Stimulated activated CD4-positive, alpha-beta T cell treated with anti-CD3 and anti-CD28 coated beads, Interleukin-15, amount 100 ng/mL, for 48 hours (primary cell): ENCODE measurements at places on chromosomes 2 and 18.
A peak's percentile ranks its signal among the peaks of the same experiment; 100 is the strongest.

GRCh38 chr2:226655871-226656270 lies 143.7 kb downstream of the IRS1 start:
- DNase-seq = no peak

DNA sequence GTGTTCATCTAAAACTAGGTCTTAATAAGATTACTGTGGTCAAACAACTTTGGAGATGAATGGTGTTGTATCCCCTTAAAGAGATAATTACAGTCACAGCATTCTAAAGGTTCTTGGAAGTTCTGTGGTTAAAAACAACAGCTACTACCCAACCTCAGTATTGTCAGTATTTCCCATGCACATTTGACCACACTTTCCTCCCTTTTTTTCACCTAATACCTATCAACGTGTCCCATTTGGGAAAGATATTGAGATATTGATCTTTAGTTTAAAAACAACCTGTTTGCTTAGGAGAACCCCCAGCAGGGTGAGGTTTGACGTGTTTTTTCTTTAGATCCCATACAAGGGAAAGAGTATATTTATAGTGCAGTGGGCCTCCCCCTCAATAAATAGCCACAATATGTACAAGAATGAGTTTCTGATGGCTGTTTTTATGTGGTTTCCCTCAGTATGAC lies 65.6 kb downstream of the WDR7 start:
- DNase-seq = no peak

DNA sequence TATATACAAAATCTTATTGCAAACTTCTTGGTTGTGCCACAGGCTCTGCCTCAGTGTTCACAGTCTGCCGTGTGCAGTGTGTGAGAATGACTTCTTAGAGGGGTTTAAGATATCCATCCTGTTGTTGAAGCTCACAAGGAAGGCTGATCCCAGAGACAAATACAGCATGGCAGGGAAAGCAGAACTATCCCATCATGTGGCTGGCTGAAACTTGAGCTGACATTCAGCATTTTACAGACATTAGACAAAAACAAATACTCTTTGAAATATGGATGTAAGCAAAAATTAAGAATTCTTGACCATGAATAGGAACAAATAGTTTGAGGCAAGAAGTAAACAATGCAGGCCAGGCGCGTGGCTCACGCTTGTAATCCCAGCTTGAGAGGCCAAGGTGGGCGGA lies 12.9 kb upstream of the PUM2 start:
- DNase-seq = no peak

- no peak for DNase-seq
Measured at GRCh38 chr2:106685180-106685897, 198.2 kb downstream of the CD8B2 start.

DNA sequence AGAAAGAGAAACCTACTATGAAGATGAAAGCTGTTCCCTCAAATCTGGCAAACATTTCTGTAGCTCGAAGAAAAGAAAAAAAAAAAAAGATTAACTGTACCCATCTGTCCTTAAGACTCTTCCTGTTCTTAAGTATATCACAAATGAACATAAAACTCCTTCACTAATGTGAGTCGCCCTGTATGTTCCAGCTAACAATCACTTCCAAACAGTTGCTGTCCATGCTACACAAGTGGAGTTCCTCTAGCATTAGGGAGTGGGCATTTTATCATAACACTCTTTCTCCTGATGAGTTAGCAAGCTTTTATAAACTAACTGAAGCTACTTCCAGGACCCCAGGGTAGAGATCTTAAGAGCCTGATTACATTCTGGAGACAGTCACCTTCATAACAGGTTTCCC lies 5.8 kb downstream of the CUL3 start:
- DNase-seq = no peak

DNA sequence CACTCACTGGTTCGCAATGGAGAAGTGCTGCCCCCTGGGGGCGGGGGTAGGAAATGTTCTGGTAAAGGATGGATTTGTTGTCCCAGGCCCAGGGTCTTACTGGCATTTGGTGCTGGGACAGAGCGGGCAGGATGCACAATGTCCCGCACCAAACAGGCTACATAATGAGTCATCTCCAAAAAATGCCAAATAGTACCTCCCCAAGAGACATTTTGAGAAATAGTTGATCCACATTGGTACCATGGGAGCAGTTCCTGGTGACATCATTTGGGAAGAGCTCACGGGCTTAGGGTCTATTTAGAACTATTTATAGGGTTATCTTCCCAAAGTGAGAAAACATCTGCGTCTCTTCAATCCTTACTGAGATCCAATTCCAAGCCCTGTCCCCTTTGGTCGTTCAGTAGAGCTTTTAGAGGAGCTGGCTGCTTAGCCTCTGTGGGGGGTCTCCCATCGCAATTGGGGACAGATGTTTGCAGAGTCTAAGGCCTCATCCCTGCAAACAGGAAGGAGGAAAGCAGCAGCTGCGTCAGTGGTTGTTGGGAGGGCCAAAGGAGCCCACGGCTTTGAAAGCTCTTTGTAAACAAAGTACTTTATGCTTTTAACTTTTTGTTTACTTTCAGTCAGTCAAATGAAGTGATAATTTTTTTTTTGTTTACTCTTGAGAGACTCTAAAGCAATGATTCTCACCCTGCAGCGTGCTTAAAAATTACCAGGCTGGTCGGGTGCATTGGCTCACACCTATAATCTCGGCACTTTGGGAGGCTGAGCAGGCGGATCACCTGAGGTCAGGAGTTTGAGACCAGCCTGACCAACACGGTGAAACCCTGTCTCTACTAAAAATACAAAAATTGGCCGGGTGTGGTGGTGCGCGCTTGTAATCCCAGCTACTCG lies 49.3 kb downstream of the GREB1 start:
- peak; percentile 47 for DNase-seq

DNA sequence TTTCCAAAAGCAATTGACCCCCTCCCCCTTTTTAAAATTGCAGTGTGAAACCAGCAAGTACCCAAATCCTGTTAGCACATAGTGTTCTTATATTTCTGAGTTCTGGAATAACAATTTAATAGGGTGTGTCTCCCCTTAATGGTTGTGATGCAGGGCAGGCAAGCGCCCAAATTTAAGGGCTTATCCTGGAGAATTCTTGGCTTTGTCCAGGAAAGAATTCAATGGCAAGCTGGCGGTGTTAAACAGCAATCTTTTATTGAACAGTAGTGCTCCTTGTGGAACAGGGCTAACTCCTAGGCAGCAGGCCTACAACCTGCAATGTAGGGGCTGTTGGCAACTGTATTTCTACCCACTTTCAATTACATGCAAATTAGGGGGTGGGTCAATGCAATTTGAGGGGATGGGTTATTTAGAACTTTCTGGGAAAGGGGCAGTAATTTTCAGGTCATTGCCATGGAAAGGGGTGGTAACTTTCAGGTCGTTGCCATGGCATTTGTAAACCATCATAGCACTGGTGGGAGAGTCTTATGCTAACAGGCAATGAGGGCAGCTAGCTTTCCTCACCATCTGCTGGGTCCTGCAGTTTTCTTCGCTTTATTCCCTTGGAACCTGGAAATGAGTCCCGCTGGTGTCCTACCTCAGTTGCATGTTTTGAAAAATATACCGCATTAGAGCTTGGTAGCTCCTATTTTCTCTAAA lies 149.0 kb upstream of the KCTD1 start:
- DNase-seq = no peak

- DNase-seq = no peak
Measured at GRCh38 chr2:40332191-40332826, 119.6 kb downstream of the SLC8A1 start.

DNA sequence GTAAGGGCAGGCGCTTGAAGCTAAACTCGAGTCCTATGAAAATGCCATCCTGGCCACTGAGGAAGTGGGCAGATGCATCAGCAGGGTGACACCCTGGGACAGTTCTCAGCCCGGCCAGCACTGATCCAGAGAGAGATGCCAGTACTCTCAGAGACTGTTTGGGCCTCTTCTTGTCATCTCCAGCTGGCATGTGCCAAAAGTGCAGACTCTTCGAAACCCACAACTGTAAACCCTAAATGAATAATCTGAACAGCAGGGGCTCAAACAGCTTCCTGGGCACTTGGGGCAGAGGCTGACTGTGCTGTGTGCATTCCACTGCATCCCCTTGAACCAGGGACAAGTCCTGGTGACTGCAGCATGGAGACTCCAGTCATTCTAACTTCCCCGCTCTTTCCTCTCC lies 204.2 kb upstream of the SMAD2 start:
- no peak for DNase-seq

- no peak for DNase-seq
Measured at GRCh38 chr2:25354116-25354515, 12.4 kb upstream of the DNMT3A start.

GRCh38 chr2:69243652-69244051 lies 143.4 kb downstream of the GFPT1 start:
- DNase-seq = no peak

- no peak for DNase-seq
Measured at GRCh38 chr2:151350579-151351195, 6.7 kb upstream of the TNFAIP6 start.

GRCh38 chr2:11679486-11680181 lies 9.6 kb upstream of the NTSR2 start:
- DNase-seq = no peak

GRCh38 chr2:145764631-145765030 lies 1244.7 kb upstream of the ZEB2 start:
- DNase-seq = no peak

DNA sequence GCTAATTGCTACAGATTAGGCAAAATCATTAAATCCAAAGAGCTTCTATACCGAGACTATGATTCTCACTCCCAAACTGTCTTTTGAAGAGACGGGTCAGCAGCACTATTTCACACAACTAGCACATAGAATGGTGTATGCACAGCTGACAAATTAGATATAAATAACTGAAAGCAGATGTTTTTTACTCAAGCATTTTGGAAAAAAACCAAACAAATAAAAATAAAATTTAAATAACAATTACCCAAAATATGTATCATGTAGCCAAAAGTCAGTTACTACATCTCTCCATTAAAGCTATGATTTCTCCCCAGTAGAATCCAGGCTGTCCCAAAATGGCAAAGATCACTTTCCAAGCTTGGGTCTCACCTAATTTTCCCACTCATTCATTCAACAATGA lies 107.9 kb downstream of the TMEM163 start:
- no peak for DNase-seq

DNA sequence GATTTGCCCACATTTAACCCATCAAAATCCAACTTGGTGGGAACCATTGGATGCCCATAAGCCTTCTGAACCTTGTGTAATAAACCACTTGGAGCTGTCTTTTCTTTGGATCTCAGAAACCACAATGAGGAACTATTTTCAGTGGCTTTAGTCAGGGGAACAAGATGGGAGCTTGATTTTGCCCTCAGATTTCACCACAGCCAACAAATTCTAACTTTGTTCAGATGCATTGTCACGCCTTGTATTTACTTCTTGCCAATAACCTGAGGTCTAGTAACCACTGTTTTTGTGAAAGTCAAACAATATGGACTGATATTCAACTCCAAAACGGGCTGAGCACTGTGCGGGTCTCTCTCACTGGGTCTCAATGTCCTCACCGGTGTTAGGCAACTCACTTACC lies 508.2 kb downstream of the TNS1 start:
- DNase-seq = no peak

GRCh38 chr2:42424033-42424432 lies 63.0 kb upstream of the COX7A2L start:
- DNase-seq = no peak

GRCh38 chr2:85669549-85669948 lies 1.6 kb upstream of the SFTPB start:
- no peak for DNase-seq

- DNase-seq = no peak
Measured at GRCh38 chr2:43230951-43231827, 4.8 kb upstream of the ZFP36L2 start.

DNA sequence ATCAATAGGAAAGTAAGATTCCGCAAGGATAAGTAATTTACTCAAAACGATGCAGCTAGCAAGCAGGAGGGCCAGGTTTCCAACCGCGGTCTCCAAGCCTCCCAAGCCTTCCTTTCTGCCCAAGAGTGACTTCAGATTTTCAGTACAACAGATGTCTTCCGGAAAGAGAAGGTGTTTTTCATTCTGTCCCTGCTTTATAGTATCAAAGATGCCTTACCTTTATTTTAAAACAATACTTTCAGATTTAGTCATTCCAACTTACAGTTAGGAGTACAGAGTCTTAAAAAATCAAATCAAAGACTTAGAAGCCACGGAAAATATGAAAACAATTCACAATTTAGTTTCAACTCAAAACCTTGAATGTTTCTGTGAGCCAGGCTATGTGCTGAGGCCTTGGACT lies 43.6 kb downstream of the CYB5A start:
- no peak for DNase-seq

DNA sequence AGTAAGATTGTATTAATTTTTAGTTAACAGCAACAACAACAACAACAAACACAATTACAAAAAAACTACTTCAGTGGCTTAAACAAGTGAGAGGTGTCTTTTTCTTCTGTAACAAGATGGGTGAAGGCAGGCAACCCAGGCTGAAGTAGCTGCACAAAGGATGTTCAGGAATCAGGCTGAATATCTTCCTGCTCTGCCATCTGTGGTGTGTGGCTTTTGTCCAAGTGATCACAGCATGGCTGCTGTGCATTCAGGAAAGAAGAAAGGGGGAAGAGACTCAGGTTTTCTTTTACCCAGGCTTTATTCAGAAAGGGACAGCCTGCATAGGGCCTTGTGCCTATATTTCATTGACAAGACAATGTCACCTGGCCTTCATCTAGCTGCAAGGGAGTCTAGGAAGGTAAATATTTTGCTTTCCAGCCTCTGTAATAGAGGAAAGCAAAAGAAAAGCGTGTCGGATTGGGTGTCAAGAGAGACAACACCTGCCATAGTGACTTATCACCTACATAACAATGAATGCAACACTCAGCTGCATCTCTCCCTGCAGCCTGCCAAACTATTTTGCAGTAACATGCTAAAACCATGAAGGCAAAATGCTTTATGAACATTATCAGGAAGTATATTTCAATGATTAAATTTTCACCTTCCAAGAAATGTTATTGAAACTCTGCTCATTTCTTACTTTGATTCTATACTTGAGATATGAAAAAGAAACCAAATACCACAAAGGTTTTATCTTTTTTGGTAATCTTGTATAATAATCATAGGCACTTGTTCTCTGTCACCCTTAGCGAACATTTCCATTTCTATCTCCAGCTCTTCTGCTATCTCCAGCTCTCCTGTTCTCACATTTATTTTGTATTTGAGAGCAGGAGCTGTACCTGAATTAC lies 14.6 kb downstream of the G6PC2 start:
- DNase-seq = no peak

- no peak for DNase-seq
Measured at GRCh38 chr2:236499691-236500578, 69.7 kb upstream of the ACKR3 start.

DNA sequence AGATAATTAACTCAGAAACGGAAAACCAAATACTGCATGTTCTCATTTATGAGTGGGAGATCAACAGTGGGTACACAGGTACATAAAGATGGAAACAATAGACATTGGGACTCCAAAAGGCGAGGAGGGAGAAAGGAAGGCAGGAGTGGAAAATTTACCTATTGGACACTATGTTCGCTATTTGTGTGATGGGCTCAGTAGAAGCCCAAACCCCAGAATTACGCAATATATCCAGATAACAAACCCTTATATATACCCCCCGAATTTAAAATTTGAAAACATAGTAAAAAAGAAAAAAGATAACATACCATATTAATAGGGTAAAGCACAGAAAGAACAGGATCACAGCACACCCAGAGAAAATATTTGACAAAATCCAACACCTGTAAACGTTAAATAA lies 1351.7 kb upstream of the FAM98A start:
- DNase-seq = no peak

GRCh38 chr2:127498386-127498785 lies 27.9 kb downstream of the IWS1 start:
- DNase-seq = no peak
